Stimulated activated CD8-positive, alpha-beta memory T cell treated with anti-CD3 and anti-CD28 coated beads, Interleukin-15, amount 100 ng/mL, for 1 hour (primary cell): ENCODE measurements at places on chromosomes 5 and 9.

DNA sequence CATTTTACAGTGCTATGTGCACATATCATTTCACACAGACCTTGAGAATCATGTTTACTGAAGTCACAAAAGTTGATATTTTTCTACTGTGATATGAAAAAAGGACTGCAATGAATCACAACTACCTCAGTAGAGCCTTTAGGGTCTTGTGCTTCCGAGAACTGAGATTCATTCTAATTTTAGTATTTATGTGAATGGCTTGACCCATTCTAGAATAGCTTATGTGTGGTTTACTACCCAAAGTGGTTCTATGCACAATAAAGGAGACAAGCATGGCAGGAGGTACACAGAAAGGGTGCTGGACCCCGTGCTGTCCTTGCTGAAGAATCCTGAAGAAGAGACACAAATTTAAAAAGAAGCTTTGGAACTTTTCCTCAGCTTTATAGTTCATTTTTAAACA lies 28.2 kb downstream of the MEF2C start:
- DNase-seq, result no peak

GRCh38 chr5:3843706-3844105 lies 248.1 kb downstream of the IRX1 start:
- DNase-seq, result no peak

DNA sequence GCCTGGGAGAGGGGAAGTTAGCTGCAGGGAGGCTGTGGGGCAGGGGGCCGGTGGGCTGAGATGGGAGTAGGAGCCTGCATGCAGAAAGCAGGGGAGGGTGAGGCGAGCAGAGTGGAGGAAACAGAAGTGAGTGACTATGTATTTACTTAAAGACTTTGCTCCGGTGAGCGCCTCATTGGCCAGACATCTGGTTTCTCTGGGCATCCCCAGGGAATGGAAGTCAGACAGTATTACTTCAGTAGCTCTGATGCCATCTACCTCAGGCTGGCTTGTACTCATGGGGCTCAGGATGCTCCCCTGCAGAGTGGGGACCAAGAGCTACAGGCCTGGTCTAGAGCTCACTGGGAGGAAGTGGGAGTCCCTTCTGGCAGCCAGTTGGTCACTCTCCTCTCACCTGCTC lies 78.2 kb upstream of the ARAP3 start:
- no peak for DNase-seq

- DNase-seq, result no peak
These were observed 71.4 kb downstream of the SEMA4D start for GRCh38 chr9:89426384-89426961.

DNA sequence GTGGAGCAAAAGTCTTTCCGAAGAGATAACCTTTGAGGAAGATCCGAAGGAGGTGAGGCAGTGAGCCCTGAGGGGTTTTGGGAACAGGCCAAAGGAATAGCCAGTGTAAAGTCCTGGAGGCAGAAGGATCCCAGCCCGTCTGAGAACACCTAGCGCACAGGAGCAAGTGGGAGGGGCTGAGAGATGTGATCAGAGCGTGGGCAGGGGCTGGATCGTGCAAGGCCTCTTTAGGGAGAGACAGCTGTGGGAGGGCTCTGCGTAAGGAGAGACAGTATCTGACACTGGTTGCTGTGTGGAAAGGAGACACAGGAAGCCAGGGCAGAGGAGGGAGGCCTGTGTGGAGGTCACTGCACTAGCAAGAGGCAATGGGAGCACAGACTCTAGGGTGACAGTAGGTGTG lies 68.2 kb downstream of the BARX1 start:
- DNase-seq, result no peak

DNA sequence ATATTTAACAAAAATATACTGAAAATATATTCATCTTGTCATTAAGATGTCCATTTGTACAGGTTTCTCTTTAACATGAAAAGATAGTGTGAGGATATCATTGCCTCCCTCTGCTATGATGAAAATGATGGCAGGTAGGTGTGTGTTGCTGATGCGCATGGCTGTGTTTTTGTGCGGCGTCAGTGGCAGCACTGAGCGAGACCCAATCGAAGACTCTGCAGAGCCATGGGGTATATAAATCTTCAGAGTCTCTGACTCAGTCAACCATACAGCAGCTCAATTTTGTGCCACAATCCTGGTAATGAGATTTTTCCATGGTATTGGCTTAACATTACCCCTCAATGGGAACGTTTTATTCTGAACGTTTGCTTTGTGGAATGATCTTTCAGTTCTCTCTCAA lies 153.5 kb upstream of the IQGAP2 start:
- no peak for DNase-seq

DNA sequence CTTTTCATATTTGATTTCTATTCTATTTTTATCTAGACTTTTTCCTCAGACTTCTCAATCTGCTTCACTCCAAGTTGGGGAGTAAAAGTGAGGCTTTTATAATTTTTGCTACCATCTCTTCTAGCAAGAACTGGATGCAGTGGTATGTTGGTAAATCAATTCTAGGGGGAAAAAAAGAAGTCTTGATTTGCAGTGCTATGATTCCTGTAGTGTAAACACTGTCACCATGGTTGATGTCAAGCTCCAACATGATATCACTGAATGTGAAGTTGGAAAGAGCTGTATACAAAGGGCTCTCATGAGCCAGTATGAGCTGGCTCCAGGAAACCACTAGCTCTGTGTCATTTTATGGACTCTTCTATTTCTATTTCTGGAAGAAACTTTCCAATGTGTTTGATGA lies 439.2 kb downstream of the NTRK2 start:
- DNase-seq, result no peak
